Osteoblast (primary cell): ENCODE measurements at places on chromosomes 7 and 10. TPM values are rescaled to one million over a fixed set of nuclear protein-coding genes. Genes with fewer than 3 reads are reported as not detected.

The NKX1-2 gene
- not detected in 2 replicates for total RNA-seq

The C10orf67 gene
- not detected in 2 replicates for total RNA-seq

The HOXA2 gene
- total RNA-seq = 0.36 and 0.59 TPM in 2 replicates

The MKRN1 gene
- total RNA-seq = 69.8 and 71.6 TPM in 2 replicates

The WEE2 gene
- total RNA-seq = not detected in 2 replicates

The AOAH gene
- total RNA-seq = under 0.01 TPM in 1 of 2 replicates, not detected in the other

The VKORC1L1 gene
- 18.5 and 21.2 TPM in 2 replicates for total RNA-seq

The SYT15 gene
- under 0.01 TPM in 2 replicates for total RNA-seq

- DNase-seq = no peak
Observed at GRCh38 chr7:128810997-128811396, 19.2 kb upstream of the FLNC start.

GRCh38 chr10:599767-600166 is 89.7 kb downstream of the DIP2C start:
- peak; percentile 44 for DNase-seq

DNA sequence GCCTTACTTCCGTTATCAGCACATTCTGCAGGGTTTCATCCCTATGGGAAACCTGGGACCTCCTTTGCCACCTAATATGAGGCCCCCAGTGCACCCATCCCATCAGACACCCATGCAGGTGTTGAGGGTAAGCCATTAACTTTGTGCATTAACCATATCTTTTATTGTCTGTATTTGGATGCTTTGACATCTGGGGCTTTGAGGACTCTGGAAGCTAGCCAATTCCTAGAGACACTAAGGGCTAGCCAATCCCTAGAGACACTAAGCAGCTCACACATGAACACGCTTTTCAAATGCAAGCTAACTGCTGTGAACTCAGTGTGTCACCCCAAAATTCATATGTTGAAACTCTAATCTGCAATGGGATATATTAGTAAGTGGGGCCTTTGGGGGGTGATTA is 272.5 kb upstream of the COBL start:
- DNase-seq = no peak

DNA sequence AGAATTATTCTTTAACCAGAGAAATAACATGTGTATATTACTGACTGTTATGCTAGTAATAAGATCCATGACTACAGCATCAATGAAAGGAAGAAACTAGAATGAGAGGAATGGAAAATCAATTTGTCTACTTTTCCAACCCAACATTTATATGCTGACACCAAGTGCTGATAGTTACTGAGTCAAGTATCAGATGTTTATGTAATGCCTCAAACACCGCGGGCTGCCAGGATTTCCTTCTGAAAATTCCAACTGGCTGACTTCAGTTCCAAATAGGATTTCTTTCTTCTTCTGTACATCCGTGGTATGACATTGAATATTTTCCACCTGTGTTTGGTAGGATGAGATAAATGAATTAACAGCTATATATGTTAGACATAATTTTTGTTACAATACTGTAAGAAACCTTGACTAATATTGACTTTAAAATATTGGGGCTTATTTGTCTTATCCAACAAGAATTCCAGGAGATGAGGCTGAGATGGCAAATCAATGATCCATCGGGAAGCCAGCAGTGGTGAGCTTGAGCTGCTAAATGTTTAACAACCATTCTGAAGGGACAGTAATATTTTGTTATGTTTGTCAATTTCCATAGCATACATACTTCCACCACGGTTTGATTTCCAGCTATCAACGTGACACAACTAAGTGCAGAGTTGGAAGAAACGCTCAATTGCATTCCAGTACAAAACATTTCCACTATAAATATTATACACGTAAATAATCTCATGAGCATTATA is 435.2 kb upstream of the AUTS2 start:
- no peak for DNase-seq

- no peak for DNase-seq
Observed at GRCh38 chr7:129848436-129848835, 104.3 kb downstream of the UBE2H start.

GRCh38 chr7:26180792-26181198 is 19.8 kb downstream of the HNRNPA2B1 start:
- no peak for DNase-seq

GRCh38 chr10:89810908-89811525 is 109.6 kb downstream of the KIF20B start:
- DNase-seq = no peak

DNA sequence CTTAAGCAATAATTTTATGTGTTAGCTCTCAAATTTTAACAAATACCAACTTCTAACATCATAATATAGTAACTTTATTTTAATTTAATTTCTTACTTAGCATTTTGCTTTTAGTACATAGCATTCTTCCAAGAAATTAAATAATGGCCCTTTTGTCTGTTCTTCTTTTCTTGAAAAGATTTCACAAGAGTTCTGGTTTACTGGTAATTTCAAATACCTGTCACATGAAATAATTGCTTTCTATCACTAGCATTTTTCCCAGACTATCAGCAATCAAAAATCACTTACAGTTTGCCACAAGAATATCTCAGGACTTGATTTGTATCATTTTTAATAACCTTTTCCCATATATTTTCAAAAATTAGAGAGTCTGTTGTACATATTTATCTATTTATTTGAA is 193.0 kb downstream of the CACNA2D1 start:
- DNase-seq = no peak

- DNase-seq = no peak
Observed at GRCh38 chr10:49187044-49187484, 1.1 kb downstream of the TMEM273 start.

DNA sequence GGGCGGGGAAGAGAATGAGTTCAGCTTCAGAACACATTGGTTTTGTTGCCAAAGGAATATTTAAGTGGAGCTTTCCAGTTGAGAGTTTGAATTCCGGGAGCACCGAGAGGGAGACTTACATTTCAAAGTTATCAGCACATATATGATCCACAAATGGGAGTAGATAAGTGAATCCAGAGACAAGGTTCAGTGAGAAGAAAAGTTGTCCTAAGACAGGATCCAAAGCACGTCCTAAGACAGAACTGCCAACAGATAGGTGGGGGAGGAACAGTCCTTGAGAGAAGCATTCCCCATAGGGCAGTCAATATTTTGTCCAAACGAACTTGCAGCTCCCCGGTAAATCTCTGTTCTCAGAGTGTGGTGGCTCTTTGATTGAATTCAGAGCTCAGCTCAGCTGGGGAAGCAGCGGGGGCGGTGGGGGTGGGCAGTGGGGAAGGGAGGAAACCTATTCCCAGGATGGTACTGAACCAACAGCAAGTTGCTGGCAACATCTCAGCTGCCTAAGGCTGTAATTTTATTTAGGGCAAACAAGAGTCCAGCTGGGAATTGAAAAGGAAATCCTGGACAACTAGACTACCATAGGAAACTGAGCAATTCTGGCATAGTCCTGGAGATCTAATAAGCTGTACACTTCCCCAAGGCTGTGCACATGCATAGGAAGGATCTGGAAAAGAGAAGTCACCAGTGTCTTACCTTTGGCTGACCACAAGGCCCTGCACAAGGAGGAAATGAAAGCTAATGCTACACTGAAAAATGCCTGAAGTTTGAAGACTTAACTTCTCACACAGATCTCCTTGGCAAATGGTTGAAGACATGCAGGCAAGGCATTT is 94.2 kb upstream of the CXCL12 start:
- peak; percentile 59 for DNase-seq

DNA sequence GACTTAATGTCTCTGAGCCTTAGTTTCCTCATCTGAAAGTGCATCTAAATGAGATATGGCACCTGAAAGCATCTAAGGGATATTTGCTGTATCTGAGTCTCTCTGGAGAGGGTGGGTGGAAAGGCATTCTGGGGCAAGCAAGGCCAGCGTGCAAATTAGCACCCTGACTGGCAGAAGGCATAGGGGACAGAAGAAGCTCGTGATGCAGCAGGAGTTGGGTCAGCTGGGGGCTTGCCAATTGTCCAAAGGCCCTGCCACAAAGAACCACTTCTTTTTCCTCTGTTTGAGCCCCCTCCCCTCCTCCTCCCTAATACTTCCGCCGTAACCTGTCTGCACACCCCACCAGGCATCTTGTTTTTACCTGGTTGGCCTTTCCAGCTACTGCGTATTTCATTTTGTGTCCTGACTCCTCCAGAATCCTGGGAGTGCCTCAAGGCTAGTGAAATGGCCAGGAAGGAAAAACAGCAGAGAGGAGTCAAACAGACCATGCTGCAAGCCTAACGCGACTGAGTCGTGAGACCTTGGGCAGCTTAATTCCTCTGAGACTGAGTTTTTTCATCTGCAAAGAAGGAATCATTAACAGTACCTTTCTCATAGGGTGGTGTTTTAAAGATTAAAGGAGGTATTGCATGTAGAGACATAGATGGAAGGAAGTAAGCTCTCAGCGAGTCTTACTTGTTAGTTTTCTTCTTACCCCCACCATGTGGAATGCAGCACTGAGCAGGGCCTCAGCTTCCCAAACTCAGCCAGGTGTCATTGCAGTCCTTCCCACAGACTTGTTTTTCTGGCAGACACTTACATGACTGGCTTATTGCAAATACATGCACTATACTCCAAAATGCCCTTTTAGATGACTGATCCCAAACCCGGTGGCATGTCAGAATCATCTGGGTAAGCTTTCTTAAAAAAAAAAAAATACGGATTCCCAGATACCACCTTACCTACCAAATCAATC is 49.1 kb upstream of the MXI1 start:
- DNase-seq = no peak

DNA sequence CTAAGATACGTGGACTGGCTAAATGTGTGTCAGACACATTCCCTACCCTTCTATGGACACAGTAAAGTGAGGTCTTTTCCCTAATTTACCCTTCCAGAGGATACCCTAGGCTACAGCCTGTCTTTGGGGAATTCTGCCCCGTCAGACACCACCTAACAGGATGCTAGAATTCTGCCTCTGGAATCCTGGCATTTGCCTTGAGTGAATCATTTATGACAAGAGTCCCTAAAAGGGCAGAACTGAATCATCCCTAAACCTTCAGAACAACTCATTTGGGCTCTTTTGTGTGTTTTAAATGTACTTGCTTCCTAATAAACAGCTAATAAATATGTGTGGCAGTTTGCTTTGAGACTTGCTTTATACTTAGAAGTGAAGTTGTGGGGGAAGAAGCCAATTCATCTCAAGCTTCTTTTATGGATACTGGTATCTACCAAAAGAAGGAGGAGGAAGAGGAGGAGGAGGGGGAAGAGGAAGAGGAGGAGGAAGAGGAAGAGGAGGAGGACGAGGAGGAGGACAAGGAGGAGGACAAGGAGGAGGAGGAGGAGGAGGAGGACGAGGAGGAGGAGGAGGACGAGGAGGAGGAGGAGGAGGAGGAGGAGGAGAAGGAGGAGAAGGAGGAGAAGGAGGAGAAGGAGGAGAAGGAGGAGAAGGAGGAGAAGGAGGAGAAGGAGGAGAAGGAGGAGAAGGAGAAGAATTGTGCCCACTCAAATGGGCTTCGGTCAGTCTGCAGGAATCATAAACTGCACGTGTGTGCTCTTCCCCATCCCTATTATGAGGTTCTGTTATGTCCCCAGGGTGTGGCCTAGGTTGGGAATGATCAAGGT is 27.1 kb downstream of the PARP12 start:
- DNase-seq = no peak

DNA sequence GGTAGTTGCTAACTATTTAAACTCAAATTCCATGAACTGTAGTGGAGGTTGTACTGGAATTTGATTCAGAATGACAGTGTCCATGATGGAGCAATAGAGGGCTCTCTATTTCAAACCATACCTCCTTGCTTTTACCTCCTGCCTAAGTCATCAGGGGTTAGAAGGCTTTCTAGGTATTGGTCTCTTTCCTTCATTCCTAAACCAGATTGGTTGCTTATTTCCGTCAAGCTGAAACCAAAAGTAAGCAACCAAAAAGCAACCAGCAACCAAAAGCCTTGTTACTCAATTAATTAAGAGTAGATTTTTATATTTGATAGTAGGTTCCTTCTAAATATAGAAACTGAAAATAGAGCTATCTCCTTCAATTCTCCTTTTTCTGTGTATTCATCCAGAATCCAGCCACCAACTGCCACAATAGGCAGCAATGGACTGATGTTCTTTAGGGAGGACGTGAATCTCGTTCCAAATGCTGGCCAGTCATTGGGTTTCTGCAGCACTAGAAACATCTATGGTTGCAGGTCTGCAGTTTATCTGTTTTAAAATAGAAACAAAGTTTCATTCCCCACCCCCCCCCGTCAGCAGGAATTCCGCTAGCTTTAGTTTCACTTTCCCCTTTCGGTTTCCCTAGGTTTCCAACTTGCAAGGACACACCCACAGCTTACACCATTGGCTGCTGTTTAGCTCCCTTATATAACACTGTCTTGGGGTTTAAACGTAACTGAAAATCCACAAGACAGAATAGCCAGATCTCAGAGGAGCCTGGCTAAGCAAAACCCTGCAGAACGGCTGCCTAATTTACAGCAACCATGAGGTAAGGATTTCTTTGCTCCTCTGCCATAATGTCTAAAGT is at the start of gene IFIT1:
TSS of gene IFIT1 (plus strand) at position 717 of the 850 bp plus-strand sequence. CDS start at position 807, 90 bp downstream.
- peak; percentile 61 for DNase-seq

DNA sequence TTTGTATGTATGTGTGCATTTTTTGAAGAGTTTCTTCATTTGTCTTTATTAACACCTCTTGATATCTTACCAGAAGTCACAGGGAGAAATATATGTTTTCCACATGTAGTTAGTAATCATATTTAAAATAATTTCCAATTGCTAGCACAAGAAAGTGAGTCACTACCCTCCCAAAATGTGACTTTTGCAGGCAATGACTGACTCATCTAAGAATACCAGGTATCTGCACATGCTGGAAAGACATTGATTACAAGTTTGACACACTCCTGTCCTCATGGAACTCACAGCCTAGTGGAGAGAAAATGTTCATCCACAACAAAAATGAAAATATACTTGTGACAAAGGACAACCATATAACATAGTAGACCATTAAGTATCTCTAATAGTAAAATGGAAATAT is 82.9 kb downstream of the SEMA3D start:
- no peak for DNase-seq

DNA sequence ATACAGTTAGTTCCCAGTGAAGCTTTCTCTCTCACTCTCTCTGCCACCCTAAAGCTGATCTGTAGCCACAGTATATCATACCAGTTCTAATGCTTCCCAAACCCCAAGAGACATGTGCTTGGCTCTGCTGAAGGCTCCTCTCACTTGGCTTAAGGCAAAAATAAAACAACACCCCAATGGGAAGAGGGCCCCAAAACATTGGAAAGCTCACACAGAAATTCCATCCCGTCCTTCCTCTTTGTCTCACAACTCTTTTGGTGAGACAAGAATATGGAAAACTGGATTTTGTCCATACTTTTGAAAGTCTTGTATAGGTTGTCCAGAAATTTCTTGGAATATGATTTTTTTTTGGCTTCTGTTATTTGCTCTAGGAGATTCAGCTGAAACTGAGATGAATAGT is 56.1 kb upstream of the WNT16 start:
- DNase-seq = no peak
